Ascending aorta (tissue), 2 donors: ENCODE measurements at places on chromosomes 7 and 10.

- no peak overlapping the region for H3K27ac ChIP-seq
- DNase-seq = no peak
- no peak overlapping the region for H3K4me3 ChIP-seq
- no peaks in the 10 kb centered on the region for H3K27me3 ChIP-seq
- H3K4me1 ChIP-seq = no peaks in the 10 kb centered on the region
These were observed 115.4 kb upstream of the ACBD5 start for GRCh38 chr10:27355918-27356573.

GRCh38 chr10:33236916-33237315 lies 97.6 kb downstream of the NRP1 start:
- no peaks in the 10 kb centered on the region for H3K4me1 ChIP-seq
- H3K27ac ChIP-seq = no peak overlapping the region
- H3K36me3 ChIP-seq = no peaks in the 10 kb centered on the region
- DNase-seq = no peak

GRCh38 chr10:92208736-92209135 lies 82.1 kb downstream of the CPEB3 start:
- H3K4me3 ChIP-seq = no peak overlapping the region
- DNase-seq = no peak
- peaks cover 3% of the 10 kb centered on the region for H3K4me1 ChIP-seq

DNA sequence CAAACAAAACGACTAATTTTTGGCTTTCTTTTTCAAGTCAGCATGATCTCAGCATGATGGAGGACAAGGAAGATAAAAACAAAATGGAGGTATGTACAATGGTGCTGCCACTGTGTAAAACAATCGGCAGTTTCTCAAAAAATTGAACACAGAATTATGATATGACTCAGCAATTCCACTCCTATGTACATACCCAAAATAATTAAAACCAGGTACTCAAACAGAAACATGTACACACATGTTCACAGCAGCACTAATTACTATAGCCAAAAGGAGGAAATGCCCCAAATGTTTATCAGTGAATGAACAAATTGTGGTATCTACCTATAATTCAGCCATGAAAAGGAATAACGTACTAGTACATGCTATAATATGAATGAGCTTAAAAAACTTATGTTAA lies 29.9 kb downstream of the SNX13 start:
- H3K4me3 ChIP-seq = no peak overlapping the region
- no peaks in the 10 kb centered on the region for H3K27me3 ChIP-seq
- H3K36me3 ChIP-seq = peaks cover 4% of the 10 kb centered on the region

GRCh38 chr7:45159296-45159695 lies 1.7 kb downstream of the RAMP3 start:
- no peaks in the 10 kb centered on the region for H3K27me3 ChIP-seq
- H3K27ac ChIP-seq = no peak overlapping the region
- H3K4me1 ChIP-seq = no peaks in the 10 kb centered on the region

DNA sequence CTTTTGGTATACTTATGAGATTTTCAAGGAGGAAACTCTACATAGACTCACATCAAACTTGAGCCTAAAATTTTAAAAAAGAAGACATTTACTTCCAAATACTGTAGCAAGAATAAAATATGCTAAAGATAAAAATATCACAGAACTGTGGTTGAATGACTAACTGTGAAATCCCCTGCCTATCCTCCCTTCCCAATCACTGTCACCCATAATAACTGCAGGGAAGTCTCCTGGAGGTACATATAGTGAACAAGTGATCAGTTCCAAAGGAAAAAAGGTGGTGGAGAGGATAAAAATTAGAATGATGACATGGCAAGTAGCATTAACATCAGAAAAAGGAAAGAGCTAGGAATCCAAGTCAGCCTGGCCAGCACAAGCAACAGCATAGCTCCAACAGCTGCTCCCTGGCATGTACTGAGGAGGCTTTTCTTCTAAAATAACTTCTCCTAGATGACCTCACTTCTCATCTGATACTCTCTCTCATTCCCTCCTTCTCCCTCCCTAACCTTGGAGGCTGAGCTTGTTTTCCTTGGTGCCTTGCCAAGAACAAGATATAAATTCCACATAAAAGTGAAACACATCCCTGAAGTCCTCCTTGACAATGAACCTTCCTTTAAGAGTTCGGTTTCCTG lies 124.0 kb downstream of the IQUB start:
- no peak overlapping the region for H3K4me3 ChIP-seq
- H3K27ac ChIP-seq = no peak overlapping the region
- DNase-seq = no peak

GRCh38 chr7:6164010-6164409 lies 108.4 kb downstream of the CYTH3 start:
- no peaks in the 10 kb centered on the region for H3K27me3 ChIP-seq
- H3K27ac ChIP-seq = peak overlapping the region; percentile 92
- peaks cover 33% of the 10 kb centered on the region for H3K4me1 ChIP-seq
- H3K4me3 ChIP-seq = no peak overlapping the region
